ENCODE measurements at places on chromosomes 6 and 20.

DNA sequence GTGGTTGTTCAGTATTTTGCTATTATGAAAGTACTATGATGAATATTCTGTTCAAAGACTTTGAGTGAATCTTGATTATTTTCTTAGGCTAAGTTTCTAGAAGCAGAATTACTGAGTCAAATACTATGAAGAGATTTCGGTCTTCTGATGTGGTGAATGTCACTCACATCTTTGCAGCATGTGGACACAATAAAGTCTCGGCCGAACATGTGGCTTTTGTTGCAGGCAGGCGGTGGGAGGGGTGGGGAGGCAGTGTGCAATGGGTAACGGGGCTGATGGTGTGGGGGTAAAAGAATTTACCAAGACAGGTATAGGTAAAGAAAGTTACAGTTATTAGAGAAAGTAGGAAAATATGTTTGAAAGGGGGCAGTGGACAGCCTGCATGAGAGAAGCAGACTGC lies 156.4 kb upstream of the DTNBP1 start:
- no peak for DNase-seq

DNA sequence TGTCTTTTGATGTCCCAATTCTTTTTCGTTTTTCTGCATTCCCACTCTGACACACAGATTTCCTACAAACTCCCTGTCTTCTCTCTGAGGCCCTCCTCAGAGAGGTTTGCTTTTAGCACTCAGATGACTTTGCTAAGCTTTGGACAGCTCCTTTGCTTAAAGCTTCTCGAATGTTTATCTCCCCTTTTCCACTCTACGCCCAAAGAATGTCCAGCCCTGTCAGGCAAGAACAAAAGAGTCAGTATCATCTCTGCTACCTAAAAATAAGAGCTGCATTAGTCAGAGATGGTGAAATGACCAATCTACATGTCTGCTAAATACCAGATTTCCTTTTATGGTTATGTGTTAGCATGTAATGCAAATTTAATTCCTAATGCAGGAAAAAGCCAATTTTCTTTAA lies 56.8 kb downstream of the PREP start:
- DNase-seq: no peak

DNA sequence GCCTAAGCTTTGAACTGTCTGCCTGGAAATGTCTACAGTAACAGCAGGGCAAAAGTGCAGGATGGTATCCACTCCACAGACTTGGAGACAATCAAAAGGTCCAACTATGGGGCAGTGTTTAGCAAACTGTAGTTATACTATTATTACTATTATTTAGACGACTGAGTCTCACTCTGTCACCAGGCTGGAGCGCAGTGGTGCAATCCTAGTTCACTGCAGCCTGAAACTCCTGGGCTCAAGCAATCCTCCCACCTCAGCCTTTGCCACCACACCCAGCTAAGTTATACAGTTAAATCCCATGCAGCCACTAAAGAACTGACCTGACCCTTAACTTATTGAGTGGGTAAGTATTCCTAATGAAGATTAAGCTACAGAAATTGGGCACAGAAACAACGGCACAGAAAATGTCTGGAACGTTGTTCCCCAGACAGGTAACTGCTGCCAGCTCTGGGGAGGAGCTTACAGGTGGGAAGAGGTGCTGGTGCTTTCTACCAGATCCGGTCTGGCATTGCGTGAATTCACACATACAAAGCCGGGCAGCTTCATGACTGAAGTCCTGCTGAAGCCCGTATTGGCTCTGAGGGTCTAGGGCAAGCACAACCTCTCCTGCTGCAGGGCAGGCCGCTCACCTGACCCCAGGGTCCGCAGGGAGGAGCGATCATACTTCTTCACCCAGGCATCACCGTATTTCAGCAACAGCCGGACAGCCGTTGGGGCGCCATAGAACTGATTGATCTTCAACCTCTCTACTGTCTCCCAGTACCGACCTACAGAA lies 27.0 kb upstream of the APMAP start:
- no peak for DNase-seq

GRCh38 chr6:13256266-13257001 lies 71.9 kb downstream of the TBC1D7 start:
- DNase-seq: no peak

- no peak for DNase-seq
Measured at GRCh38 chr6:157374889-157375443, 6.0 kb upstream of the ZDHHC14 start.
